RKO (cell line): ENCODE measurements at places on chromosomes 6 and 20.

DNA sequence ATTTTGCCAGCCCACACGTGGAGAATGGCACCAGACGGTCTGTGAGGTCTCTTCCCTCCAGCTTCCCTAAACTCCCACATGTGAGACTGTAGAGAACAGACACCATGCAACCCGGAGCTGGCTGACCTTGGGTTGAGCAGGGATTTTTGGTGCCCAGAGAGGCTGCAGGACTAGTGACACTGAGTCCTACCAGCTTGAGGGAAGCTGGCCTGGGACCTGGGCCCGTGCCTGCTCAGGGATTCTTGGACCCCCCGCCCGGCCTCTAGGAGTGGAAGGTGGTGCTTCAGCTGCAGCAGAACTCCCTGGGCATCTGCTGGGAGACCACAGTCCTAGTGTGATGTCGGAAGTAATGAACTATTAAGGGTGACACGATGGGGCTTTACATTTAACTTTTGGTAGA is 3.2 kb downstream of the PSMG4 start:
- DNase-seq, result no peak

DNA sequence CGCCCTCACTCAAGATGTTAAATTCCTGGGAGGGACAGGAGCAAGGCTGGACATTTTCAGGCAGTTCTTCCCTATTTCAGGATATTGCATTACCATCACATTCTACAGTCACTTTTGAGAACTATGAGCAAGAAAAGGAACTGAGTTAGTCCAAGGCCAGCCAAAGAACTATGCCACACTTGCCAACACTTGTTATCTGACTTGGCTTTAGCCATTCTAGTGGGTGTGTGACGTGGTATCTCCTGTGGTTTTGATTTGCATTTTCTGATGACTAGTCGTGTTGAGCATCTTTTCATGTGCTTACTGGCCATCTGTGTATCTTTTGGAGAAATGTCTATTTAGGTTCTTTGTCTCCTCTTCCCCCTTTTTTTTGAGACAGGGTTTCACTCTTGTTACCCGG is 12.0 kb downstream of the XRN2 start:
- DNase-seq, result peak; percentile 57

- no peak for DNase-seq
These were observed 14.6 kb downstream of the MYH7B start for GRCh38 chr20:34970193-34970840.

GRCh38 chr6:112409311-112409710 is 62.2 kb downstream of the RFPL4B start:
- no peak for DNase-seq

GRCh38 chr6:167828325-167828956 is 1.7 kb downstream of the AFDN start:
- peak; percentile 26 for DNase-seq

GRCh38 chr20:59437601-59438031 is 137.2 kb downstream of the EDN3 start:
- no peak for DNase-seq

GRCh38 chr20:10949930-10950783 is 276.4 kb upstream of the JAG1 start:
- DNase-seq, result no peak

- no peak for DNase-seq
These were observed 20.9 kb upstream of the MCM3 start for GRCh38 chr6:52305411-52305810.

GRCh38 chr6:111809264-111809663 is 64.0 kb downstream of the FYN start:
- no peak for DNase-seq

GRCh38 chr6:34709386-34709785 is 12.8 kb upstream of the ILRUN start:
- no peak for DNase-seq

DNA sequence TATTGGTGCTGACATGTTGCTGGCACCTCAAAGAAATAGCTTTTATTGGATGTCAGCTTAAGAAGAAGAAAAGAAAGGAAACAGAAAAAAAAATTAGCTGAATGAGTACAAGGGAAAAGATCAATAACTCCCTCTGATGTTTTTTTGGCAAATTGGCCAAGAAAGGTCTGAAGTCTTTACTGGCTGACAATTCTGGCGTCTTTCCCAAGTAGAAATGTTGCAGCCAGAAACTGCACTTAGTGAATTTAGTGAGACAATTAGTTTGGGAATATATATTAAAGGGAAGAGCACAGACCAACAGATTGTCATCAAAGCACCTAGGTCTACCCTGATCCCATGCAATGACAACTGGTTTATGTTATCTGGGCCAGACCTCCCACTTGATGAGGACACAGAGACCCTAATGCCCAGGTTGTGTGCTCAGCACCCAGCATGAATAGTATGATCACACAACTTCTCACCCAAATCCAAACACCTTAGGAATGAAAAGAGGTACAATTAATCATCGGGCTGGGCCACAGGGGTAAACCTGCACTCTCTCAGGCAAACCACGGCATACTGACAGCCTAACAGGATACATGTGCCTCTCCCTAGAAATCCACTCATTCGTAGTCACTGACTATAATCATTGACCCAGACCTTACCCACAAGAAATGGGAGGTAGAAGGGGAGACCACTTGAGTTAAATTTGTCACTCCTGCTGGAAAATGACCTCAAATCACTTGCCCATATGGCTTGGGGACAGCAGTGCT is 612.3 kb upstream of the ARID1B start:
- no peak for DNase-seq

DNA sequence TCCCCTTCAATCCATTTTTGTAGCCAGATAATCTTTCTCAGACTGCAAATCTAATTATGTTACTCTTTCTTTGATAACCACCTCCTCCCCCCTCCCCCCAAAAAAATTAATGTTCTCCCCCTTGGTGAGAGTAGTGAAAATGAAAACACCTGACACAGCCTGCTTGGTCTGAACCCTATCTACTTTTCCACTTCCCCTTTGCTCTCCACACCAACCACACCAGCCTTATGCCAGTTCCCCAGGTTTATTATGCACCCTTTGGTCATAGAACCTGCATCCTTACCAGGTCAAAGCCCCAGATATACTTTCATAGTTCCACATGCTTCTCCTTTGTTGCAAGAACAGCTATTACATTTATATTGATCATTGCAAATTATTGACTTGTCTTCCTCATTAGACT is 19.4 kb downstream of the PFDN4 start:
- no peak for DNase-seq

- no peak for DNase-seq
These were observed 106.3 kb downstream of the RNF144B start for GRCh38 chr6:18493382-18493891.

- peak; percentile 22 for DNase-seq
These were observed 114.4 kb upstream of the MAP3K7 start for GRCh38 chr6:90701146-90701781.

- no peak for DNase-seq
These were observed 59.6 kb downstream of the TIAM2 start for GRCh38 chr6:155054491-155055250.

DNA sequence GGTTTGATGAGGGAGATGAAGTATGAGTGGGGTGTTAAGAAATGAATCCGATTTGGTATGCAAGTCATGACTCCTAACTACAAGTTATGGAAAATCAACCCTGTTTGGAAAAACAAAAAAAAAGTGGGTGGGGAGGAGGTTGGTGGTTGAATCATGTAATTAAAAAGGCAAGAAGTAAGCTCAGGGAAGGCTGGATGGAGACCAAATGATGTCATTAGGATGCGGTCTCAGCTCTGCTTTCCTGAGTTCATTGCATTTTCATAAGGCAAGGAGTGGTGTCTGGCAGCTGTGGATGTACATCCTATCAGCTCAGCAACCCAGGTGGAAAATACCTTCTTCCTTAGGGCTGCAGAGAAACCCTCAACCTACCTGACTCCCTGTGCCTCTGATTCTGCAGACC is 60.4 kb upstream of the AKAP12 start:
- peak; percentile 4 for DNase-seq

DNA sequence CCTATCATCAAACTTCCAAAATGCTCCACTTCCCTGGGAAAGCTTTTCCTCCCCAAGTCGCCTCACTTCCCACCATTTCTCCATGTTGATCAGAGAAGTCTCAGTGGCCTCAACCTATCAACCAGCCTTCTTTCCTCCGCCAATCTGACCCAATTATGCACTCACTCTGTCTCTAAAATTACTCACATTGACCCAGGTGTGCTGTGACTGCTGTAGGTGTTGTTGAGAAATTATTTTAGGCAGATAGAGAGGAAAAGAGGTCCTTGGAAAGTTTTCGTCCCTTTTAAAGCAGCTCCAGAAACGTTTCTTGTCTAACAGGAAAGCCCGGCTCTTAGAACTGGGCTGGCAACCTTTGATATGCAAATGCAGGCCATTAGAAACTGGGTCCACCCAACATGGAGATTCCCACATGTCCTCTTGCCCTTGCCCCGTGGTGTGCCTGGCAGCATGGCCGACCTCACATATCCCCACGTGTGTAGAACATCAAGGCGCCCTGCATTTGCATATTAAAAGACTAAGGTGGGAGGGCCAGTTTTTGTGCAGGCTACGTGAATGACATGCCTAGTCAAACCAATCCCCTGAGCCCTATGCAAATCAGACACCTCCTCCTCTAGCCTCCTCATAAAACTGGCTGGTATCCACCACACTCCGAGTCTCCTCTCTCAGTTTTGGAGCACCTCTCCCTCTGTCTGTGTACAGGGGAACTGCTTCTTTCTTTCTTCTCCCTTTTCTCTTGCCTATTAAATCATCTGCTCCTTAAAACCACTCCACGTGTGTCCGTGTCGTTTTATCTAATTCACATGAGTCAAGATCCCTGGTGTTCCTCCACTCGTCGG is 12.9 kb downstream of the IPCEF1 start:
- peak; percentile 39 for DNase-seq

DNA sequence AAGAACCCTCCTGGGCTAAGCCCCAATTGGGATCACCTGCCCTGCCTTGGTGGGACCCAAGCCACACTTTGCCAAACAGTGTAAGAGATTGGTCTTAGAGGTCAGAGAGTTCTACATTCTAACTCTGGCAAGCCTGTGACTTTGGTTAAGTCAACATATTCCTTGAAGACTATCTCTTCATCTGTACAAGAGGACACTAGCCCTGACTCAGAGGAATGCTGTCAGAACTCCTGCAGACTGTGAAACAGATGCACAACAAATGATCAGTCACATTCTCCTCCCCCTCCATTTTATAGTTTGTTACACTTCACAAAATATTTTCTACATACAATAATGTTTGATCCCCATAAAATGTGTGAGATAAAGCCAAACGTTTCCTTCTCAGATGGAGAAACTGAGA is 91.7 kb upstream of the EPB41L1 start:
- DNase-seq, result peak; percentile 41

- no peak for DNase-seq
These were observed 43.4 kb upstream of the SIRPG start for GRCh38 chr20:1700990-1701389.
